NCI-H1048 (cell line): ENCODE measurements at places on chromosomes 16 and 17.

DNA sequence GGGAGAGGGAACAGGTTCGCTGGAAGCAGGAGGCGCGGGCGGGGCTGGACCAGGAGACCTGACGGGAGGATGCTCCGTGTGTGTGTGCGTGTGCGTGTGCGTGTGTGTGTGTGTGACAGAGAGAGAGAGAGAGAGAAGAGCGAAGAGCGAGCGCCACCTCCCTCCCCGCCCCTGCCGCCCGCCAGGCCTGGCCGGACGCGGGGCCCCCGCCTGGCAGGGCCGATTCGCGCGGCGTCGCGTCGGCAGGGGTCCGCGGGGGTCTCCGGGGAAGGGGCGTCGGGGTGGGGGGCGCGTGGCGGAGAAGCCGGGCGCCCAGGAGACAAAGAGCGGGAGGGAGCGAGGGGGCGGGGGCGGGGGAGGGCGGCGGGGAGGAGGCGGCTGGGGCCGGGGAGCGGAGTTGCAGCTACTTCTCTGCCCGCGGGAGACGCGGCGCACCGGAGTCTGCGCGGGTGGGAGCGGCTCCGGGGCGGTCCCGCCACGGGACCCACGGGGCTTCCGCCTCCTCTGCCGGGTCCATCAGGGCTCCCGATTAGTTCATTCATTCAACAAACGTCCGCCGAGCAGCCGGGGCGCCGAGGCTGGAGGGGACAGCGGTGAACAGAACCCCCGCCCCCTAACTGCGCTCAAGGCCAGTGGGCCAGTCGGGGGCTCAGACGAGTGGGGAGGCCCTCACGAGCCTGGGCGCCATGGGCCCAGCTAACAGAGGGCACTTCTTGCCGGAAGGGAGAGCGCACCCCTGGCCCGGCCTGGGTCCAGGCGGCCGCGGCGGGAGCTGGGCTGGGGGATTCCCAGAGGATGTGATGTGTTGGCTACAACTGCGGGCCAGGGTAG, at the start of gene SAMD14:
Gene SAMD14, minus strand, starts transcription at position 433 of the 831 bp plus-strand sequence. CDS start 5,201 bp downstream, outside the sequence.
- no peak for DNase-seq

GRCh38 chr16:11049396-11050059, 105.2 kb downstream of the CLEC16A start:
- DNase-seq, result no peak

DNA sequence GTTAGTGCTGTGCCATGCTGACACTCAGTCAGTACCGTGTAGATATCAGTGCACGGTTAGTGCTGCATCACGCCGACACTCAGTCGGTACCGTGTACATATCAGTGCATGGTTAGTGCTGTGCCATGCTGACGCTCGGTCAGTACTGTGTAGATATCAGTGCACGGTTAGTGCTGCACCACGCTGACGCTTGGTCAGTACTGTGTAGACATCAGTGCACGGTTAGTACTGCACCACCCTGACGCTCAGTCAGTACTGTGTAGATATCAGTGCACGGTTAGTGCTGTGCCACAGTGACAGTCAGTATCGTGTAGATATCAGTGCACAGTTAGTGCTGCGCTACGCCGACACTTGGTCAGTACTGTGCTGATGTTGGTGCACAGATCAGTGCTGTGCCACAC, 102.8 kb upstream of the ZNF469 start:
- no peak for DNase-seq

DNA sequence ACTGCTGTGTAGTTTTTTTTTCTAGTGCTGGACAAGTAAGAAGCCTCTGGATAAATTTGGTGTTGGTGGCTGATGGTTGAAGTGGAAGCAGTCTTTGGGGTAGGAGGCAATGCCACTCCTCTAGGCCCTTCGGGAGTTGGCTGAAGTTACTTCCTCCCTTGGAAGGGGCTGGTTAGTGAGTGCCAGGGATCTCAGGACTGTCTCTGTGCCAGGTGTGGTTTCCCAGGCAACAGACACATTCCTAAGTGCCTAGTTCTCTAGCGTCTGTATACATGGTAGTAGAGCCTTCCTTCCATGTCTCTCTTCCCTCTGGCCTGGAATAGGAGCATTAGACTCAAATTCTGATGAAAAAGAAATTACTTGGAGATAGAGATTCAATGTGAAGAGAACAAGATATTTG, 15.3 kb downstream of the TMEM98 start:
- DNase-seq, result no peak

DNA sequence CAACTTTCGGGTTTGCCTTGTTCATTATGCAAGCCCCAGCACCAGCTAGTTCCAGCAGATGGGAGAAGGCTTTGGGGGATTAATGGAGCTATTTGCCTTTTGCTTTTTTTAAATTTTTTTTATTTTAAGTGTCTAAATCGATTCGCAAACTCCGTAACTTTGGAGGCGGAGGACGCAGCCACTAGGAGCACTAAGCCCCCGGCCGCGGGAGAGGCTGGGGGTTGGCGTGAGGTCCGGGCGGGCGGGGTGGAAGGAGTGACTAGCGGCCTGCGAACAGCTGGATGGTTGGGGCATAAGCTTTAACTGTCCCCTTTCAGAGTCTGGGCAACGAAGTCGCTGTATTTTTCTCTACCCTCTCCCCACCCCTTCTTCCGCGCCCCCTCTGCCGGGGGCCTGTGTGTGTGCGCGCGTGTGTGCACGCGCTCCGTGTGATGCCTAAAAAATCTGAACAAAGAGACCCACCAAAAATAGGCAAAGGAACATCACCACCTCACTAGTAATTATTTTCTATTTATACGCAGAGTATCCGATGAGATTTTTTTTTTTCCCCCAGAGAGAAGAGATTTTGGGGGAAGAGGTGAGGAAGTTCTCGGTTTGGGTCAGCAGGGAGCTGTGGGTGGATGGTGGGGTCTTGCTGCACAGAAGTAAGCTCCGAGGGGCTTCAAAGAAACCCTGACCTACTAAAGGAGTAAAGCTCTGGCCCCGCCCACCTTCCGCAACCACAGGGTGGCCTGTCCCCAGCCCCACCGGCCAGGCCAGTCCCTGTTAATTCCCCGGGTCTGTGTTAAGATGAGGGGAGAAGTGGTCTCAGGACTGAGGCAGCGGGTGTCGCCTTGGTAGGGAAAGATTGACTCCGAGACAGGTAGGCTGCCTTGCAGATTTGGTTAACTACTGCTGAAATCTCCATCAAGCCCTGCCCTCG, 2.3 kb downstream of the SHISA9 start:
- no peak for DNase-seq

GRCh38 chr16:74450236-74450635, 29.0 kb upstream of the CLEC18B start:
- DNase-seq, result no peak

DNA sequence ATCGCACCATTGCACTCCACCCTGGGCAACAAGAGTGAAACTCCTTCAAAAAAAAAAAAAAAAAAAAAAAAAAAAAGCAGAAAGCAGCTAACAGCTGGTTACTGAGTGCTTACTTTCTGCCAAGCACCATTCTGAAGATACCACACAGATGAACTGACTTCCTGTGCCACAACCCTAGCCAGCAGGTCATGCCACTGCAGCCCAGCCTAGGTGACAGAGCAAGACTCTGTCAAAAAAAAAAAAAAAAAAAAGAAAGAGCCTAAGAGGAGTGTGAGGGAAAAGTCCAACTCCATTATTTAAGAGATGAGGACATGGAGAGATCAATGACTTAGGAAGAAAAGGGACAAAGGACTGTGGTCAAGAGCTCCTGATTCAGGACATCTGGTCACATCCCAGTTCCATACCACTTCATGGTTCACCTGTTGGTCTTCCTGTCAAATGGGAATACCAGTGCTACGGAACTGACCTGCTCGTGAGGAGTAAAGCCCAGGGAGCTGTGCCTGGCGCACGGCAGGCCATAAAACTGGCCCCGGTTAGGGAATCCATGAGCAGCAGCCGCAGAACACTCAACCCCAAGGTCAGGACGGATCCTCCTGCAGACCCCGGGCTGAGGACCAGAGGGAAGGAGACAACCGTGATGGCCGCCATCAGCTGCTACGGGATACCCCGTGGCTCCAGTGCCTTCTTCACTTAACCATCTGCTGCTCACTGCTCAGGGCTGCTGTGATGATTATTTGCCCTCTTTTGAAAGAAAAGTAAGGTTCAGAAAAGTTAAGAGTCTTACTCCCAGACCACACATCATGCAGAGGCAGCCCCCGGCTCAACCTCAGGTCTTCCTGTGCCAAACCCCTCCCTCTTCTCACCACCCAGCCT, 950 bp downstream of the KLHDC4 start:
- DNase-seq, result no peak

DNA sequence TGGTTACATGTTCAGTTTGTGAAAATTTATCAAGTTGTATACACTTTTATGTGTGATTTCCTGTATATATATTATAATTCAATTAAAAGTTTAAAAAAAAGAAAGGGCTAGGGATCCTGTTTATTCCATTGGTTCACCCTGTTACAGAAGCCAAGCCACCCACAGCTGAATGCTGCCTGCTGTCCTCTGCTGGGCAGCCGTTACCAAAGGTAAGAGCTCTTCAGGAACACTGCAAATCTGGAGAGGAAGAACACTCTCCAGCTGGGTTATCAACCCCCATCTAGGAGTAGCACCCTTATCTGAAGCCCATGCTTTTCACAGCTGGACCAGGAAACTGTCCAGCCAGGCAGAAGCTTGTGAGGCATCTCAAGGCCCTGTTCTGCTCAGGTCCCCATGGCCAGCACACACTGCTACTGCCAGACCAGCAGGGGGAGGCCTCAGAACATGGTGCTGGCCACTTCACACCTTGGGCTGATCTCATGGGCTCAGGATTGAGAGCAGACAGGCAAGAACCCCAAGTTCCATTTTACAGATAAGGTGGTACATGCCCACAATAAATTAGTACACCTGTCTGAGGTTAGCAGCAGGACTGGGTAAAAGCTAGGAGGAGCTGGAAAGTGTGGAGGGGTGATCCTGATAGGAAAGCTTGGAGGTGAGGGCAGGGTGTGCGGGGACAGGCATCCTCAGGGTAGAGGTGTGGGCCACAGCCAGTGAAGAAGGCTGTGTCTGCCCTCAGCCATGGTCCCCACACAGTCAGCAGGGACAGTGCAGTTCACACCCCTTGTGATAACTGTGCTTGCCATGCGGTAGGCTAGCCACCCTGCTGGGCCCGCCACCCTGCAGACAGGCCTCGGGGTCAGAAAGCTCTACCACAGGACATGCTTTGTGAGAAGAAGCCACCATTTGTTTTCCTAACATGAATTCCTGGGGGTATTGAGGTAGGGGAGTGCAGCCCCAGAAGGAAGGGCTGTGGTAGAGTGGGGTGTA, 54.3 kb upstream of the SREBF1 start:
- no peak for DNase-seq

DNA sequence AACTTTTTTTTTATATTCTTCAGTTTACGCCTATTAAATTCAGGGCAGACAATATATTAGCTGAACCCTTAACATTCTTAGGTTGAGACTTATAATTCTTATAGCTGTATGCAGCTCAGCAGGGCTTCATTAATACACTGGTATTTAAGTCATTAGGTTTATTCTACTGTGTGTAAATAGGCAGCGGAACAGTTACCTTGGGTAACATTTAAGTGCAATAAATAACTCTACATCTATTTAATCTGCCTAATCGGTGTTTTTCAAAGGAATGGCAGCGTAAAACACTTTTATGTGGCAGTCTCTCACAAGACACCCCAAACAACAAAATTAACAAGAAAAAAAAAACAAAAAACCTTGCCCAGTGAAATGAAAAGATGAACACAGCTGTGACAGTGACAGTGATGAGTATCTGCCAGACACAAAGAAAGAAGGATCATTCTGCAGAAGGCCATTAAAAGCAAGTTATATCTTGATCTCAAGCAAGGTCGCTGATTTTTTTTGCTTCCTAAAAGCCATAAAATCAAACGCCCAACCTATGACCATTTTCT, 32.6 kb downstream of the KCNJ2 start:
- DNase-seq, result no peak

DNA sequence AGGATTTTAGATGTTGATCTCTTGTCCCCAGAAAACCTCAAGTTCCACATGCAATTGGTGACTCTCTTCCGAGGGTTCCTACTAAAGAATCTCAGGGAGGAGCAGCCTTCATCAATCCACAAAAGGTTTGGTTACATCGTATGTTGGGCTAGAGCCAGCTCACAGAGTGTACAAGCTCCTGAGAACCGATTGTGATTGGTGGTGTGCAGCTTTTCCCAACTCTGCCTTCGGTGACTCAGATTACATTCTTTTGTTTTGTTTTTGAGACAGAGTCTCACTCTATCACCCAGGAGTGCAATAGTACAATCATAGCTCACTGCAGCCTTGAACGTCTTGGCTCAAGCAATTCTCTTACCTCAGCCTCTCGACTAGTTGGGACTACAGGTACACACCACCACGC, 172.4 kb downstream of the PMP22 start:
- DNase-seq, result no peak

DNA sequence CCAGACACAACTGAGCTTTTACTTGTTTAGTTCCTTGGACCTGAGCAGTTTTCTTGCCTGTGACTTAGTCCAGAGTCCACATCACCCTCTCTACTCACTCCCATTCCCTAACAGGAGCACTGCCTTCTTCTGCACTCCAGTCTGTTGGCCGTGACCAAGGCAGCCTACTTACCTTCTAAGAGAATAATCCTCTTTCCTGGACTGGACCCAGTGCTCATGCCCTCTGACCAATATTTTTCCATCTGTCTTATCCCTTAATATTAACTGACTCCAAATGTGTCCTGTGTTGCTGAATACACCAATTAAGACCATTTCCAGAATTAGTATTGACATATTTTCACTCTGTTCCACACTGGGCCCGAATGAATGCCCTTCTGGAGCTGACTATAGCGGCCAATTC, 681.0 kb upstream of the KIF2B start:
- DNase-seq, result no peak

GRCh38 chr17:40108970-40109824, 8.8 kb upstream of the NR1D1 start:
- no peak for DNase-seq

GRCh38 chr16:74296104-74296431, 546 bp upstream of the PSMD7 start:
- DNase-seq, result no peak

DNA sequence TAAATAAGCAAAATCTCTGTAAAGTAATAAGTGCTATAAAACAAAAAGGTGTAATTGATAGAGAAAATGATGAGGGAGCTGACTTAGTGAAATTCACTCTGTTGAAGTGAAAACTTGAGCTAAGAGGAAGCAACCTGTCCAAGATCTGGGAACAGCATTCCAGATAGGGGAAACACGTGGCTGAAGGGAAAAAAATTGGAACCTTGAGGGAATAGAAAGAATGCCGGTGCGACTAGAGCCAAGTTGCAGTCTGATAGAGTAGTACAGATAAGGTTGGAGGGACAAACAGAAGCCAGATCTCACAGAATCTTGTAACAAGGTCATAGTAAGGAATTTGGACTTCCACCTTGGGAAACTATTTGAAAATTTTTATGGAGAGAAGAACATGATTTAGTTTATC, 623 bp upstream of the DDX52 start:
- DNase-seq, result no peak

- no peak for DNase-seq
These were observed 44.8 kb downstream of the CDH3 start for GRCh38 chr16:68689921-68690320.
